HuH-7 (cell line): ENCODE measurements at places on chromosomes 16 and 17.

DNA sequence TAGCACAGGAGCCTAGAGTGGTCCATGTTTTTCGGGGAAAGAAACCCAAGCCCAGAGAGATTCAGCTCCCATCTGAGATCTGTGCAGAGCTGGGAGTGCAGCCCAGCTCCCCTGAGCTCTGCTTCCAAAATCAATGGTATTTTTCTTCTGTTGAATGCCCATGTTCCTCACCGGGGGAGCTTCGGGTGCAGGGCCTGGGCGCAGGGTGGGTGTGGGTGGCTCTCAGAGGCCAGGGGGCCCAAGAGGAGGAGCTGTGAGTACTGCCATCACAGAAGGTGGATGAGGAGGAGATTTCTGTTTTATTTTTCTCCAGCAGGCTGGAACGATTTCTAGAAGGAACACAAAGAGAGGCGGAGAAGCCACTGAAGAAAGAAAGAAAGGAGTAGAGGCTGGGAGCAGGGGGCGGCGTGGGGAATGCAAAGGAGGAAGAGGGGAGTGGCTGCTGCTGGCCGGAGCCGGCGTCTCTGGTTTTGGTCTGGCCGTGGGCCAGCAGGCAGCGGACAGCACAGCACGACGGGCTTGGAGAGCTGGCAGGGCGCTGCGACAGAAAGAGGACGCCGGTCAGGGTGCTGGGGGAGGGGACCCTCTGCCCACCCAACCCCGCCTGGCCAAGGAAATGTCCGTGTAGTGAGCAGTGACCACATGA is 76.2 kb upstream of the KSR1 start:
- DNase-seq = peak; percentile 20

GRCh38 chr16:66342294-66342900 is 24.1 kb upstream of the CDH5 start:
- peak; percentile 62 for DNase-seq

- DNase-seq = no peak
These were observed 37.1 kb upstream of the SLC38A8 start for GRCh38 chr16:84079664-84080063.

- peak; percentile 79 for DNase-seq
These were observed 44.0 kb downstream of the PRAC1 start for GRCh38 chr17:48678141-48678971.

DNA sequence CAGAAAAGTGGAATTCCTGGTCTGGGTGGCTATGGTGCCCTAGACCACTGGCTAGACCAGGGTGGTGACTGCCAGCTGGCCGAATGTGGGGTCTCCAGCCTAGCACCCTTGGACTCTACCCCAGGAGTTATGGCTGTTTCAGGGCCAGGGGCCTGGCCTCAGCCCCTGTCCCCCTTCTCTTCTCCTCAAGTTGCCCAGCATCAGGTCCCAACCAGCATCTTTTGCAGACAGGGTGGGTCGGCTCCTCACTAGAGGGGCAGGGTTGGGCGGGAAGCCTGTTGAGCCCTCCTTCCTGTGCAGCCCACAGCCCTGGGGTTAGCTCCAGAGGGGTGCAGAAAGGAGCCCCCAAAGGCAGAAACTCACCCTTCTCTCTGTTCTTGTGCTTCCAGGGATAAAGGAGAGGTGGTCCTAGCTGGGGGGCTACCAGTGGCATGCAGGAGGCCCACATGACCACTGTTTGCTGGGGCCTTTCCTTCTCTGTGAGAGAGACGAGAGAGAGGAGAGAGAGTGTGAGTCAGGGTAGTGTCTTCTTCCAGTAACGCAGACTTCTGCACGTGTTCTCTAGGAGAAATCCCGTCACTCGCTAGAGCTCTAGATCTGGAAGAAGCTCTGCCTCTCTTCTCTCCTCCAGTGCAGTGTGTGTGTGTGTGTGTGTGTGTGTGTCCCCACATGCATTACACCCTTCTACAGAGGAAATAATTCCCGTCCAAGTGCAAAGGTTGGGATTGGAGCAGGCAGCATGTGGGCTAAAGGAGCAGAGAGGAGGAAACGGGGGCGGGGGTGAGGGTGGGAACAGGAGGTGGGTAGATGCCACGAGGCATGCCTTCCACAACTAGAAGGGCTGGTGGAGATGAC is 209.4 kb downstream of the SEC14L1 start:
- no peak for DNase-seq

DNA sequence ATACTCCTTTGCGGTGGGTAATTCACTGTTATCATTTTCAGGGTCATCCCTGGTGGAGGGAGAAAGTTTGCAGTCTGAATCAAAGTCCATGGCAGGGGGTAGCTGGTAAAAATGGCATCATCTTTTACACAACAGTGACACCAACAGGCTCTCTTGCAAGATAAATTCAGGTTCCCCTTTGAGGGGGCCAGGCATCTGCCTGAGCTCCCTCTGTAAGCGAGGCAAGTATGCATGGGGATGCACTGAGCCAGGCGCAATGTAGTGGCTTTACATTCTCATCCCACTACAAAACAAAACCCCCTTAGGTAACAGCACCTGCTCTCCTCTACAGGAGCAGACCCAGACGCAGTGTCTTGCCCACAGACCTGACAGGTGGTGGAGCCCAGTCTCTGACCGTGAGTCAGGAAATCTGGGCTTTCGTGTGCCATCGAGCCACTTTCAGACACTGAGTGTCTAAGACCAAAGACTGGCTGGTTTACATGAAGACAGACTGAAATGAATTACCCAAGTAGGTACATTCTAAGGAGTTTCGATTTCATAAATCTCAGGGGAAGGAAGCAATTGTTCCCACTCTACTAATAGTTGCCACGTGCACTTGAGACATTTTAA is 17.7 kb downstream of the LITAFD start:
- no peak for DNase-seq
